ENCODE measurements at places on chromosomes 5 and 9.

GRCh38 chr5:55691265-55692105, 20.6 kb downstream of the SLC38A9 start:
- no peak for DNase-seq

GRCh38 chr5:89712134-89712700, 697.3 kb downstream of the CETN3 start:
- no peak for DNase-seq

DNA sequence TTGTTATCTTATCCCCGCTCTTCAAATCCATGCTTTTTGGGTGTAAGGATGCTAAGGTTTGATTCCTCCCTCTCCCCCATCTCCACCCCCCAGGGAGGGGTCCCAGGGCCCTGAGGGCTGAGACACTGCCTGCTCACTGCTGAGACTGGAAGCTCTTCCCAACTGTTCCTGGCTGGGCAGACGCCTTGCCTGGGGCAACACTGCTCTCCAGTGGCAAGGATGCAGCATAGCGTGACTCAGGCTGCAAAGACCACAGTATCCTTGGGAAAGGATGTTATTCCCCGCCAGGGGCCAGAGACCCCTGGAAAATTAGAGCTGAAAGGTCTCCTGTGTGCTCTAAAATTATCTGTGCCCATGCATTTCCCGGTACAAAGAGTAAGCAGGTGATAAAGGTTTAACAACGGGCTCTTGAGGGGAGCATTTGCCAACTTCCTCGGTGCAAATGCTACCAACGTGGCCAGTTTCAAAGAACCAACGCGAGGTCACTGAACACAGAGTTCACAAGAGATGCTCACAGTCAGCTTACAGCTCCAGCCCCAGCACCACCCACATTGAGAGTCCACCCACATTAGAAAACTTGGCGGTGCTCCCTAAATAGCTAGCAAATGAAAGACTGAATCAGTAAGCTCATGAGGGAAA, 271.9 kb downstream of the NSG2 start:
- no peak for DNase-seq

- DNase-seq, result no peak
These were observed 730 bp downstream of the ZMYND19 start for GRCh38 chr9:137589441-137590122.

GRCh38 chr5:139631520-139632165, 16.5 kb upstream of the CXXC5 start:
- DNase-seq, result no peak

GRCh38 chr5:142301540-142301939, 23.3 kb downstream of the SPRY4 start:
- no peak for DNase-seq

DNA sequence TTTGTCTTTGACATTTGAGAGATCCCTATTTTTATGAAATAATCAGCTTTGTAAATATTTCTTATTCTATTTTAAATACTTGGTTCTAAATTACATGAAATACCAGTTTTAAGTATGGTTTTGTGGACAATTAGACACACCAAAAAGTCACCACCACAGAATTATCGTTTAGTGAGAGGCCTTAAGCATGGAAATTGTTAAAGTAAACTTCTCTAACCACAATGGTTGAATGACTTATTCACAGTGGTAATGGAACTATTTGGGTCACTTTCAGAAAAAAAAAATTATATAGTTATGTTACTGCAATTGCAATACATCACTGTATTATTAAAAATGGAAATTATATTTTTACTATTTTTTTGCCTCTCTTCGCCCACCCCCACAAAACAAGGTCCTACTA, 1252.5 kb downstream of the EFNA5 start:
- no peak for DNase-seq

DNA sequence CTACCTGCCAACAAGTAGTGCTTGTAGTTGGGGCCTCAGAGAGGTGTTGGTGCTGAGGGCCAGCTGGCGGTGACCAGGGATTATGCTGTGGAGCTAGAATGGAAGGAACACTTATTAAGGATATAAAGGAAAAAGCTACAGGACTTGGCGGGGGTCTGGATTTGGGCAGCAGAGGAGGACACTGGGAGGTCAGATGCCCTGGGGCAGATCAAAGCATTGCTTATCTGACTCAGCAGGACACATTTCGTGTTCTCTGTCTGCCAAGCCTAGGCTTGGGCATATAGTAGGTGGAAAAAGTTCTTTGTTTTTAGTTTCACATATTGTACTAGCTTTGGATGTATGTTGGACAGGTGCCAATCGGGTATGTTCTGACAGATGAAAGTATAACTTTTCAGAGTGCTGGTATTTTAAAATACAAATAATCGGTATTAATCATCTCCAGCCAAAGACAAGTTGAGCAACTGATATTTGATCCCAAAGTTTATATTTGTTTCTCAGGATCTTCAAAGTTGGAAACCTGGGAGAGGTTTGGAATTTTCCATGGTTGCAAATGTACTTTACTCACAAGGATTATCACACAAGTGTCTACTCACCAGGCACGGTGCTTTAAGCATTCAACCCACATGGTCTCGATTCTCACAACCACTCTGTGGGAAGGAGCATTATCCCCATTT, 69.4 kb downstream of the IQGAP2 start:
- DNase-seq, result no peak

Data from stimulated activated CD8-positive, alpha-beta memory T cell treated with anti-CD3 and anti-CD28 coated beads, Interleukin-2, amount 100 ng/mL, for 1 hour (primary cell).